ENCODE measurements at places on chromosomes 6 and 20.
A peak's percentile ranks its signal among the peaks of the same experiment; 100 is the strongest.

DNA sequence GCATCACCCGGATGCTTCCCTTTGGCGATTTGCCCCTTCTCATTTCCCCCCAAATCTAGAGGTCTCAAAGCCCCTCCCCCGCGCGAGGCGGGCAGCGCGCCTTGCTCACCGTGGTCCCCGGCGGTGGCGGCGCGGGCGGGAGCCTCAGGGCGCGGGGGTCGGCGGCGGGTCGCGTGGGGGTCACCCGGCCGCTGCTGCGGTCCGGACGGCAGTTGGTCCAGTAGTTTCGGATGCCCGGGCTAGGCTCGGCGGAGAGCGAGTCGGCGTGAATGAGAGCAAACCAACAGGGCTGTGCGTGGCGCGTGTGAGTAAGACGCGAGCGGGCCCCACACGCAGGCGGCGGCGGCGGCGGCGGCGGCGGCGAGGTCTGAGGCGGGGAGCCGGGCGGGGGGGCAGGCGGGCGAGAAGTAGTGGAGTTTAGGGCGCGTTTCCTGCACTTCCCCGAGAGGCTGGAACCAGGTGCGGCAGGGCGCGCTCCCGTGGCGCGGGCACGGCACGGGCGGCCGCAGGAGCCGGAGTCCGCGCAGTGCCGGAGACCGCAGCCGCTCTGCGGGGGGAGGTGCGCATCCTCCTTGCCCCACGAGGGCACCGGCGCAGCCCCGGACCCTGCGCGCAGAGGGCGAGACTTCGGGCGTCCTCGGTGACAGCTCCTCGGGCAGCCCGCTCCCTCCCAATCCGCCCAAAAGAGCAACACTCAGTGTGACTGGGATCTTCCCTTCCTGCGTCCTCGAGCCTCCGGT is 567 bp downstream of the HS3ST5 start:
- DNase-seq: no peak

GRCh38 chr6:115363379-115363778 is 697.3 kb downstream of the FRK start:
- DNase-seq: no peak

GRCh38 chr6:159125014-159125609 is 44.1 kb upstream of the FNDC1 start:
- DNase-seq: no peak

- DNase-seq: no peak
Measured at GRCh38 chr6:57147401-57147800, 24.7 kb upstream of the BAG2 start.

- DNase-seq: no peak
Measured at GRCh38 chr6:34052918-34053608, 92.8 kb downstream of the GRM4 start.

GRCh38 chr6:160398674-160399271 is 50.6 kb downstream of the SLC22A3 start:
- DNase-seq: no peak

GRCh38 chr6:165580136-165580535 is 82.9 kb downstream of the PDE10A start:
- DNase-seq: no peak

DNA sequence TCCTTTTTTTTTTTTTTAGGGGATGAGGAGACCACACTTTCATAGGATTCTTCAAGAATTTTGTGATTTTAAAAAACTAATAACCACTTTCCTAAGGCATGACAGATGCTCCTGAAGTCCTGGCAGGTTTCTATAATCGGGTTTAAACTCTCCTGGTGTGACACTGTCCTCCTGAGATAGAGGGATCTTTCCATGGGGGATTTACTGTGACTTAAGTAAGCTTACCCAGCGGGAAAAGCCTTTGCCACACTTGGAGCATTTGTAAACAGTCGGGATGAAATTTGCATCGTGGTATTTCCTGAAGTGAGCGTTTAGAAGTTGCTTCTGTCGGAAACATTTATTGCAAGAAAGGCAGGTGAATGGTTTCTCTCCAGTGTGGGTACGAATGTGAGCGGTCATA is 16.6 kb downstream of the CTCFL start:
- no peak for DNase-seq

DNA sequence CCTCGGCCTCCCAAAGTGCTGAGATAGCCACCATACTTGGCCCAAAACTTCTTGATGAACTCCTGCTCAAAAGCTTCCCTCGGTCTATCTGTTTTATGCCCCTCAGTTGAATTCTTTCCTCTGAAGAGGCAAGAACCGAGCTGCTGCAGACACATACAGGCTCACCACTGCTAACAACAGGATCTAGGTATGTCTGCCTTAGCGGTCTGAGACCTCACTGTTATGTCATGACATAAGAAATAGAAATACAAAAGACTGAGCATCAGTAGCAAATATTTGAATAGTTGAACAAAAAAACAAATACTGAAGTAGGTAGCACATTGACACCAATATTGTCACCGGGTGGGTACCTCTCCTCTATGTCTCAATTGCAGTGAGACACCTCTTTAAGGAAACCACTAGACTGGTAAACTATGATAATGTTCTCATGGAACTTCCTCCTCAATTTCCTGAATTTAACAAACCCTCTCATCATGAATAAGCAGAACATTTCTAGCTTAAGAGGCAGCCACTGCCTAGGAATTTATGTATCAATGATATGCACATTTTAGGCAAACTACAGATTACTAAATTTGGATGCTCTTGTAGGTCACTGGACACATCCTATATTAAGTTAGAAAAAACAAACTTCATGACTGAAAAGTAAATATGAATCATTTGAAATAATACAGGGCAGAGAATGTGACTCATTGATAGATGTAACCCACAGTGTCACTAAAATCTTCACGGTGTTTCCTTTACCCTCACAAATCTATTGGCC is 9.4 kb upstream of the STXBP5 start:
- DNase-seq: no peak

- DNase-seq: no peak
Measured at GRCh38 chr6:156827382-156827781, 50.2 kb downstream of the ARID1B start.

DNA sequence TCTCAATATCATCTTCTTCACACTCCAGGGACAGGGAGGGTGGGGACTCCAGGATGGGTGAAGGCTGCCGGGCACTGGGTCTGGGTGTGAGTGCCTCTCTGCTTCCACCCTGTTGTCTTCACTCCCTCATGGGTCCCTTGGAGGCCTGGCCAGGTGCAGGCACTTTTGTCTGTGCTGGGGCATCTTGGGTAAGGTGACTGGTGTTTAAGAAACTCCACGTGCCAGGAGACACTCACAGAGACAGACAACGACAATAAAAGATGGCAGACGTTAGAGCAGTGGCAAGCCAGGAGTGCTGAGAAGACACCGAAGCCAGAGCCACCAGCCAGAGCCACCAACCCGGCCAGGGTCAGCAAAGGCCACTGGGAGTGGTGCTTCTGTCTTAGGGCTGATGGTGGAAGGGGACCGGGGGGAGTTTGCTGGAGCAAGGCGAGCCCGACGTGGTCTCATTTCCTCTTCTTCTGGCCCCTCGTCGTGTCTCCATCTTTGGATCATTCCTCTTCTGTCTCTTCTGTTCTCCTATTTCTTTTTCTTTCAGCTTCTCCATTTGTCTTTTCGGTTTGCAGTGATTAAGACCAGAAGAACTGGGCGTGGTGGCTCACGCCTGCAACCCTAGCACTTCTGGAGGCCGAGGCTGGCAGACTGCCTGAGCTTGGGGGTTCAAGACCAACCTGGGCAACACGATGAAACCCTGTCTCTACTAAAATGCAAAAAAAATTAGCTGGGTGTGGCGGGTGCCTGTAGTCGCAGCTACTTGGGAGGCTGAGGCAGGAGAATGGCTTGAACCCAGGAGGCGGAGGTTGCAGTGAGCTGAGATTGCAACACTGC is 90.8 kb downstream of the RAMACL start:
- no peak for DNase-seq

DNA sequence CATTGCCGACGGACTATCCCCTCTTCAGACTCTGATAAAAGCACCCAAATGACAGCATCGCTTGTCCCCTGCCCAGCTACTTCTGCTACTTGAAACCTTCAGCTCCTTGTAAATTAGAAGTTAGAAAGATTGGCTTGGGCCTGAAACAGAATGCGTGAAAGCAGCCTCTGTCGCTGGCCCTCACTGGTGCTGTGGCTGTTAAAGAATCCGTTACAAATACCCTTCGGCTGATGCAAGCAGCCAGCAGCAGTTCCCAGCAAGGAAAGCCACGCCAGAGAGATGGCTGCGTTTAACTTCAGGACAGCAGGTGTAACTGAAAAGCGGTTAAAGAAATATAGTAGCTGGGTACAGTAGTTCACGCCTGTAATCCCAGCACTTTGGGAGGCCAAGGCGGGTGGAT is 2.4 kb upstream of the PRR18 start:
- no peak for DNase-seq

- no peak for DNase-seq
Measured at GRCh38 chr6:46184114-46184513, 13.3 kb upstream of the ENPP5 start.

- DNase-seq: no peak
Measured at GRCh38 chr6:24391756-24392405, 10.9 kb upstream of the MRS2 start.

DNA sequence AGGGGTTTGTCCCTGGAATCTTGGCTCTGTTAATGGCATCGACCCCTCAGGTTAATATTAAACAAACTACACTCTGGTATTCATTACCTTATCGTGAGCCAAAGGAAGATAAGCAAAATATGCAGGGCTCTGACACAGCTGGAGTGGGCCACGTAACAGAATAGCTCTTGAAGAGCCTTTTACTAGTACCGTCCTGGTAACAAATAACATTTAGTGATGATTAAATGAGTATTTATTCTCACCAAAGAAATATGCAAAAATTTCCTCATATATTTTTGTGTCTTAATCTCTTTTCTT is 20.1 kb upstream of the UTRN start:
- DNase-seq: no peak

DNA sequence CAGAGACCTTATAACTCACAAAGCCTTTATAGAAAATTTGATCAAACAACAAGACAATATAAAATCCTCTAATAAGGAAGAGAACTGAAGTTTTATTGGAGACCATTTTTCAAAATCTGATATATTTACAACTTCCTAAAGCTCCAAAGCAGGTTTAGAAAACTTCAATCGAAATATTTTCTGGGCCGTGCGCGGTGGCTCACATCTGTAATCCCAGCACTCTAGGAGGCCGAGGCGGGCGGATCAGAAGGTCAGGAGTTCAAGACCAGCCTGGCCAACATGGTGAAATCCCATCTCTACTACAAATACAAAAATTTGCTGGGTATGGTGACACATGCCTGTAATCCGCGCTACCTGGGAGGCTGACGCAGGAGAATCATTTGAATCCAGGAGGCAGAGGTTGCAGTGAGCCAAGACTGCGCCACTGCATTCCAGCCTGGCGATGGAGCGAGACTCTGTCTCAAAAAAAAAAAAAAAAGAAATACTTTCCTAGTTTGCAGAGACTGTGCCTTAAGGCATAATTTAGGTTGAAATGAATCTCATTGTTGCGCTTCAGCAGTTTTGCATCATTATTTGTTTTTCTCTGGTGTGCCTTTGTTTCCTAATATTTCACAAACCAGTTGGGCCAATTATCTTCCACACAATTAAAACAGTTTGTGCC is 60.6 kb upstream of the ASIP start:
- DNase-seq: peak; percentile 1

- DNase-seq: no peak
Measured at GRCh38 chr6:27684264-27685211, 211.6 kb upstream of the ZNF184 start.

DNA sequence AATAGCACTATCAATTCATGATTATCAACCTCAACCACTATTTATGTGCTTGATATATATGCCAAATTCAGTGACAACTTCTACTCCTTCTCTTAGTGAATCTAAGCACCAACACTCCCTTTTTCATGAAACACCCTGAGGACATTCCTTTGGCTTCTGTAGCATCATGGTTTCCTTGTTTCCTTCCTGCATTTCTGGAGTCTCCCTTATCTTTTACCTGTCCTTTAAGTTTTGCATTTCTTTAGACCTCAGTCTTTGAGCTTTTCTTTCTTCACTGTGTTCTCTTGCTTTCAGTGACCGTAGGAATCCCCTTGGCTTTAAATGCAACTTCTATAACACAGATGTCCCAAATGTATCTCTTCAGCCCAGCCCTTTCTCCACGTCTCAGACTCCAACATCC is 143.8 kb upstream of the MLIP start:
- no peak for DNase-seq

GRCh38 chr20:10954137-10954840 is 280.5 kb upstream of the JAG1 start:
- DNase-seq: no peak

DNA sequence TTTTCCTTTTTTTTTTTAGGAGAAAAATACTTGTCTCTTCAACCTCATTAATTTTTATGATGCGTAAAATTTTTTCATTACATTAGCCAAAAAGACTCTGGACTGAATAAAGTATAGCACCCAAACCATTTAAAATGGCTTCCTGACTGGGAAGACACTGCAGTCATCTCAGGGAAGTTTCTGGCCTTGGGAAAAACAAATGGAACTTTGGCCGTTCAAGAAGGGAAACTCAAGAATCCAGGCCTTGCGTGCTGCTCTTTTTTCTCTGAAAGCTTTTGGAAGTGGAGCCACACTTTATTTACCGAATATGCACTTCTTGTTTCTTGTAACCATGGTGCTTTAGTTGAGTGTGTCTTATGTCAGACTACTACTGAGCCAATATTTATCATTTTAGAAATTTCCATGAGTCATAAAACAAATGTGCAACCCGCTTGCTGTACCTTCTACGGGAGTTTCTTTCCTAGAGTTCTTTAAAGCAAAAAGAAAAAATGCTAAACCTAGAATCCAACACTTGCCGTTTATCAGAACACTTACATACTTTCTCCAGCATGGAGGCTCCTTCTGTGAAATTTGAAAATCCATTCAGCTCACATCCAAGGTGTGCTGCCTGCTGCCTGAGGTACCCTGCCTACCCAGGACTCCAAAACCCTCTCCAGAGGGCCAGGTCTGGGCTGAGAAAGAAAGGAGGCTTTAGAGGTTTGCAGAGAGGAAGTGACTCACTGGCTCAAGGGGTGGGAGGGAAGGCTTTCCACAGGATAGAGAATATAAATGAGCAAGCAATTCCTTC is 11.5 kb upstream of the DSTN start:
- DNase-seq: no peak

- no peak for DNase-seq
Measured at GRCh38 chr20:63121749-63122405, 94.1 kb downstream of the YTHDF1 start.

- no peak for DNase-seq
Measured at GRCh38 chr6:147910281-147910680, 401.8 kb downstream of the SAMD5 start.

GRCh38 chr6:138943089-138943625 is 44.9 kb downstream of the REPS1 start:
- no peak for DNase-seq
